ENCODE measurements at places on chromosomes 12 and 14. TPM values are rescaled to one million over a fixed set of nuclear protein-coding genes. Genes with fewer than 3 reads are reported as not detected.

Gene DPPA3
- not detected for total RNA-seq

- DNase-seq: peak; percentile 74
Measured at GRCh38 chr12:122841544-122842321, 6.5 kb downstream of the HIP1R start.

Gene TRHDE
- 8.8 TPM for total RNA-seq

Gene CMTM5
- total RNA-seq: not detected

GRCh38 chr12:77786675-77787074 lies 44.0 kb upstream of the NAV3 start:
- DNase-seq: no peak

DNA sequence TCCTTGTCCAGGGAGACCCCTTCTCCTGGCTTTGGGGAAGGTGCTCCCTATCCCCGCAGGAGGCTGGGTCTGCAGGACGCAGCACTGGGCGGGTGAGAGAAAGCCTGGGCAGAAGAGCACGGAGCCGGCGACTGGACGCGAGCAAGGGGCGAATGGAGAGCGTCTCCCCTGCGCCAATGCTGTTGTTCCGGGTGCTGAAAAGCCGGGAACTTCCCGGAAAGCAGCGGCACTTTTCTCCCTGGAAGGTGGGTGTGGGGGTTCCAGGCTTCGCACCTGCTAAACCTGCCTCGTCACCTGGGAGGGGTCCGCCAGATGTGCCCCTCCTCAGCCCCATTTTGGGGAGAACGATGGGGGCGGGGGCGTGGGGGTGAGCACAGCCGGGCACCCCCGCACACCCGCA lies 417.1 kb upstream of the TMTC1 start:
- no peak for DNase-seq

DNA sequence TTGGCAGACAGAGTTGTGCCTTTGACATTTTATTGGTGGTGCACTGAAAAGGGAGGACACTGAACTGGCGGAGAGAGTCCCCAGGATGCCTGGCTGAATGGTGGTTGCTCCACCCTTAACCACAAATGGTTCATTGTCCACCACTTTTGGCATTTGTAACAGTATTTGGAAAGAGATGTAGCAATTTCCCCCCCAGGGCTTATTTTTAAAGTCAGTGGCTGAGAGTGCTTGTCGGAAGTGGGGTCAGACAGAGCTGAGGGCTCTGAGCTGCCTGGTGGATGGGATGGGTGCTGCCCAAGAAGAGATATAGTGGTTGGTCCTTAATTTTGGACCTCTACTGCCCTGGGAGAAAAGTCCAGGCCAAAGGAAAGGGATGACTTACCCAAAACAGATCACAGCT lies 31.5 kb upstream of the FGF6 start:
- no peak for DNase-seq

DNA sequence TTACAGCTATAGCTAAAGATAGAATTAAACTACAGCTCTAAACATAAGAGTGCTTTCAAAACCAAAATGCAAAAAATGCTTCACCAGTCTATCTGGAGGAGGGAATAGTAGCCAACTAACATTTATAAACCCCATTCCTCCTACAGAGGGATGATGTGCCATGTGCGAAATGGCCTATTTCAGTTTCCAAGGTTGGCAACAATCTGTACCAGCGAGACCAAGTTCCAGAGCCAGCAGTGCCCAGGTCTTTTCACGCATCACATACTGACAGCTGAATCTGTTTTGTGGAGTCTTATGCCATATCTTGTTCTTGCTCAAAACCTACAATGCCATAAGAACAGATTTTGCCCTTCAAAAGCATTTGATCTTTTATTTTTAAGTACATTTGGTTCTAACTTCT lies 24.5 kb downstream of the NELL2 start:
- no peak for DNase-seq

DNA sequence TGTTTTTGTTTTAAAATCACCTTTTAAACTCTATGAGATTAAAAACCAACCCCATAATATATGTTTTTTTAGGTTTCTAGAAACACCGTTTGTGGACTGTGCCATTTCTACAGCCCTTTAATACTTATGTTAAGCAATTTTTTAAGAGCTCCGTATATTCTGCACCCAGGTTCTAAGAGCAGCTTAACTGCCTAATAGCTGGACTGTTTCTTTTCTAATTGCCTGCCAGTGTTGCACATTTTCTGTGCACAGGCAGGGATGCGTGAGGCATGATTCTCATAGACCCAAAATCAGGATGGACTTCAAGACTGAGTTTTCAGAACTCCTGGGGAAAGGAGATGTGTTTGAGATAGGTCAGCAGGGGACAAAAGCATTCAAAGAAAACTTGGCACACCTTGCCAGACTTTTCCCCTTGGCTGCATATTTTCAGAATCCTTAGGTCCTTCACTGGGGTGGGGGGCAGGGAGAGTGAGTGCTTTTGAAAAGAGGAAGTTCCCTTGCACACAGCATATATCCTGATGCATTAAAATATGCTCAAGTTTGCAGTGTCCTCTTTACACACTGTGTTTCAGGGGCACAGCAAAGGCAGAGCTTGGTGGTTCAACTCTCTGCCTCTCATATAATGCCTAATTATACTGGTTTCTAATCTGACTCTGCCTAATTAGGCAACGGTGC lies 27.9 kb downstream of the TMEM30B start:
- DNase-seq: no peak

Gene NPAS3
- 4.2 TPM for total RNA-seq

Gene PMEL
- 0.87 TPM for total RNA-seq

Gene TMEM119
- total RNA-seq: 1.9 TPM

DNA sequence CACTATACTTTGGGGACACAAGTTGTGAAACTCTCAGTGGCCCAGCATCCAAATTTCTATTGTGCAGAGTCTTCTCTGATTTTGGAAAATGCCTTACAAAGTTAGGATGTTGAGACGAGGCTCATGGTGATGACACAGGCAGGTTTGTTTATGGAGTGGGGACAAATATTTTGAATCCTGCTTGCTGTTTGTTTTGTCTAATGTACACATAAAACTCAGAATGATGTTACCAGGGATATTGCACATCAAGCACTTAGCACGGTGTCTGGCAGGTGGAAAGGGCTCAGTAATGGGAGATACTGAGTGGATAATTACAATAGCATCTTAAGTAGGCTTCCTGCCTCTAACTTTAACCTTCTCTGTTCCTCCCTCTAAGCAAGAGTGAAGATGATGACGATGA lies 628.9 kb upstream of the TBX3 start:
- no peak for DNase-seq

GRCh38 chr14:91351512-91351862 lies 66.1 kb downstream of the CCDC88C start:
- DNase-seq: no peak

DNA sequence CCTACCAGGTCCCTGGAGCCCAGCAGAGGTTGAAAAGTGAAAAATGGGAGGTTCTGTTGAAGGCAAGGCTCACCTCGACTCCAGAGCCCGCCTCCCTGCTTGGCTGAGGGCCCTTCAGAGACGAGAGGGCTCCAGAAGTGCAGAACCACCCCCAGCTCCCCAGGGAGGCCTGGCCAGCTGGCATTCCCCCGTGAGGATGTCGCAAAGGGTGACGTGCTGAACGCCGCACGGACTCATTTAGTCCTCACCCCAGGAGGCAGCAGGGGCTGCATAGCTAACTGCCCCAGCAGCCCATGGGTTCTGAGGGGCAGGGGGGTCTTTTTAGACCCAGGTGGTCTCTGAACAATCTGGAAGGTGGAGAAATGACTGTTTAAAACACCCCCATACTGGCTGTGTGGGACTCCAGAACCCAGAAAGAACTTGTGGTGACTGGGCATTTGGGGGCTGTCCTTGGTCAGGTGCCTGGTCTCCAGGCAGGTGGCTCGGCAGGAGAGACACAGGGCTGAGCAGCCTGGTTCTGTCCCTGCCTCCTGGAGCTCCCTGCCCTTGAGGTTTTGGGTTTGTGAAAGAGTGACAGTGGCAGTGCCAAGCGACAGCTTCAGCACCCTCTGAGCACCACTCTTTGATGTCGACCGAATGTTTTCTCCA lies 32.0 kb downstream of the ANAPC7 start:
- DNase-seq: no peak

- DNase-seq: no peak
Measured at GRCh38 chr14:85024931-85025330, 505.0 kb upstream of the FLRT2 start.

Gene UNC79
- total RNA-seq: 0.02 TPM

DNA sequence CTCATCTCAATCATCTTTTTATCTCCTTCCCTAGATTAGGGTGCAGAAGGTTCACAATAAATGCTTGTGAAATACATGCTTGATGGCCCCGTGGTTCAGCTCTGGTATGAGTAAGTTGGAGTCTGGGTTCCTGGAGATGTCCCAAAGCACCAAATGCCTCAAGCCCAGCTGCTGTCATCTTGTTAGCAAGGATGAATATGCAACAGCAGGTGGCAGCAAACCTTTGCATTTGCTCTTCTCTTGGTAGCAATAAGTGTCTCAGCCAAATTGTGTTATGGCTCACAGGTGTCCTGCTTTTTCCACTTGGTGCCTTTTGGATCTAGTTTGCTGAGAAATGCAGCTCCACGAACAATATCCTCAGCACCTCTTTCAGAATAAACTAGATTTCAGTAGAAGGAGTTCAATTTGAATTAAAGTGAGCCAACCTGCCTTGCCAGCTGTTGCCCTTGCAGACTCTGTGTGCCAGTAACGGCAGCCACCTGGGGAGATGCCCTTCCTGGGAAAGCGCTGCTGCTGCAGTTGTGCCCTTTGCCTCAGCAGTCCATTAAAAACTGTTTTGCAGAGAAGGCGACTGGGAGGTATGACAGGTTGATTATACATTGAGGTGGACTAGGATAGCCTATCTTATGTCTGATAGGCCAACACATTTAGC lies 417.3 kb downstream of the SNAPC1 start:
- peak; percentile 80 for DNase-seq

GRCh38 chr12:52628841-52629240 lies 10.5 kb upstream of the KRT73 start:
- no peak for DNase-seq

DNA sequence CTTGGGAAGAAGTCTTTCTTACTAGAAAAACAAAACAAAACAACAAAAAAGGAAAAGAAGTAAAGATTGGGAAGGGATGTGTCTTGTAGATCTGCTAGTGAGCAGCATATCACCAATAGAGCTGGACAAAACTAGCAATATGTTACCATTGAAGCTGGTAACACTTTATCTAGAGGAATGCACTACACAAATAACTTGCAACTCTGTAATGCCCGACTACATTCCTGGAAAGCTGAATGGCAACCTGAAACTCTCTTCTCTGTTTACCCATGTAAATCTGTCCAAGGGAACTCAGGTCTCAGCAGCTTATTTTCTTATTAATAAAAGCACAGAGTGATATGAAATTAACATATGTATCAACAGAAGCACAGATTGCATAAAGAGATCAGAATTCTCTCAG lies 624.4 kb downstream of the KCNH5 start:
- no peak for DNase-seq

DNA sequence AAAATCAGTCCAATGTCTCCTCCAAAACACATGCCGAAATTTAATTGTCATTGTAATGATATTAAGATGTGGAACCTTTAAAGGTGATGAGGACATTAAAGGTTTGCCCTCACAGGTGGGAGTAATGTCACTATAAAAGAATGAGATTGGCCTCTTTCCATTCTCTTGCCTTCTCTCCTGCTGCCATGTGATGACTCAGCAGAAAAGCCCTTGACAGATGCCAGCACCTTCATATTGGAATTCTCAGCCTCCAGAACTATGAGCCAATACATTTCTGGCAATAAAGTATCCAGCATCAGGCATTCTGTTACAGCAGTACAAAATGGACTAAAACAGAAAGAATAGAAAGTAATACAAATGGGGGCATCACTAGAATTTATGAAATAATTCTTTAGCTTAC lies 609.7 kb downstream of the SLC16A7 start:
- peak; percentile 42 for DNase-seq

GRCh38 chr14:85463512-85463911 lies 66.4 kb upstream of the FLRT2 start:
- DNase-seq: no peak

GRCh38 chr14:101075025-101075800 lies 171.7 kb upstream of the RTL1 start:
- no peak for DNase-seq

DNA sequence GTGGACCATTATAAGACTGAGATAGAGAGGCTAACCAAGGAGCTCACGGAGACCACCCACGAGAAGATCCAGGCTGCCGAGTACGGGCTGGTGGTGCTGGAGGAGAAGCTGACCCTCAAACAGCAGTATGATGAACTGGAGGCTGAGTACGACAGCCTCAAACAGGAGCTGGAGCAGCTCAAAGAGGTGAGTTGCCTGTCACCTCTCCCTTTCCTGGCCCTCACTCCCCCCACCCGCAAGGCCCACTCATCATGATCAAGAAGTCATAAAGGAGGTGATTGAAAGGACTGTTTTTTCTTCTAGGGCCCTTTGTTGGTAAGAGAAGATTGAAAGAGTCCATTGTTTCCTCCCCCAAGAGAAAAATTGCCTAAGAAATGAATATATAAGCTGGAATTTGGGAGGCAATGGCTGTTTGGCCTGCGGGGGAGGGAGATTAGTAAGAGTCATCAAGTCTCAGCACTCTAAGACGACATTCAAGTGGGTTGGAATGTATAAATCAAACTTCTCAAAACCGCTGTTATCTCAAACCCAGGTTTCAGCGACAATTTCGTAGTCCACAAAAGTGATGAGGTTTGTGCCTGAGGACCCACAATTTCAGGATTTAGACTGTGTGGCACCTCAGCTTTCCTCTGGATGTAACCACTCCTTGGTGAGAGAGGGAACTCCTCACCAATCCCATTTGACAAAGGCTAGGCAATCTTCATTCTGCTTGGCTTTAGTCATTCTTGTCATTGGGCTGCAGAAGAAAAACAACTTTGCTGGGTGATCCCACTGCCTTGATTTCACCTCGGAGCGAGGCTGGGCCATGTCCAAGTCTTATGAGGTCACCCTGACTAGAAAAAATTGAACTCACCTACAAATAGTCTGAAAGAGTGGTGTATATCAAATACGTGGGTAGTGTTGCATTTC lies 966 bp downstream of the BICD1 start:
- DNase-seq: peak; percentile 51

Gene COX8C
- total RNA-seq: not detected

Gene REM2
- not detected for total RNA-seq

DNA sequence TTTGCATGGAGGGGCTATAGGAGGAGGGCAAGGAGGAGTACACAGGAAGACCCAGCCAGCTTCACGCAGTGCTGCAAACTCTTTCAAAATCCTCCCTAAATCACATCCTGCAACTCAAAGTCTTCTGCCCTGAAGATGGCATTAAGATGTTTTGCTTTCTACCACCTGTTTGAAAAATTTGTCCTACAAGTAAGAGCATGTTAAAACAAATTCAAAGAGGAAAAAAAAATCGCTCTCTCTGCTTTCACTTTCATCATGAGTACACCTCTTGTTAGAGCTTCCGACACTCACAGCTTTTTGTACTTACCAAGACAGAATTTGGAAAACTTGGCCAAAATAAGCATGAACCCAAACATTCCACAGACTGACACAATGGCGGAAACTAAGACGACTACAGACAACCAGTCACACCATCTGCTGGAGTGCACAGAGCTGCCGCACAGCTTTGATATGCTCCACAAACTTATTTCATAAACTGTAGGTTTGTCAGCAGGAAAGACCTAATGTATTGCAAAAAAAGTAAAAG lies 21.3 kb downstream of the GCH1 start:
- peak; percentile 31 for DNase-seq

GRCh38 chr14:87233266-87233665 lies 759.7 kb downstream of the GALC start:
- no peak for DNase-seq

- DNase-seq: no peak
Measured at GRCh38 chr14:102666635-102667034, 74.2 kb downstream of the RCOR1 start.

All from H4 (cell line).